ENCODE measurements at places on chromosomes 12 and 14. TPM values are rescaled to one million over a fixed set of nuclear protein-coding genes. Genes with fewer than 3 reads are reported as not detected.

DNA sequence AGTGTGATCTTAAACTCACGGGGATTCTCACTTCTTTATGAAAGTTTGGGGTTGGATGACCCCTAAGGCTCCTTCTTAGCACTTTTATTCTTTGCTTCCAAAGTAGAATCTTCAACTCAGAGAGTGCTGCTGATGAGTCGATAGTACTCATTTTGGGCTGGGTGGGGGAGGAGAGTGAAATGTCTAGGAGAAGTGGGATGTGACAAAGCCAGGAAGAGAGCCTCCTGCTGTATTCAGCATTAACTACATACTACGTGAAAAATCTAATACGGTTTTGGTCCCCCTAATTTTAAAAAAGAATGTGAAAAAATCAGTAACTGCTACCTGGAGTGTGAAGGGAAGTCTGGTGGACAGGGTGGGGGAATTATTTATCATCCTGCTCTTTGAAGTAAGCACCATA lies 148.3 kb downstream of the SAMD4A start:
- DNase-seq = peak; percentile 43

GRCh38 chr12:88529531-88530488 lies 50.5 kb downstream of the KITLG start:
- DNase-seq = no peak

- no peak for DNase-seq
Observed at GRCh38 chr14:23605931-23606585, 27.5 kb upstream of the JPH4 start.

DNA sequence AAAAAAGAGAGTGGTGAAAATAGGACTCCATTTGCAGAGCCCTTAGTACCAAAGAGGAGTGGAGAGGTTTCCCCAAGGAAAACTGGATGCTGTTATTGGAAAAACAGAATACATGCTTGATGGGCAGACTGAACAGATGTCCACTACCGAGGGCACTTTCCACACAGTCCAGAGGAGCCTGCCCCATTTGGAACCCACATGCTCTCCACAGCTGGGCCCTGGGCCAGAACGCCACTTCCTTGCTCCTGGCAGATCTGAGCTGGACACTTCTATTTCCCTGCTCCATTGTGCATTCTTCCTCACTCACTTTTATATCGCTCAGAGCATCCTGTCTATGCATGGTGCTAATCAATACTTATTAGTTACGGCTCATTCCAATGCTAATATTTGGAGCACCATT lies 249.9 kb downstream of the SLC15A4 start:
- DNase-seq = no peak

DNA sequence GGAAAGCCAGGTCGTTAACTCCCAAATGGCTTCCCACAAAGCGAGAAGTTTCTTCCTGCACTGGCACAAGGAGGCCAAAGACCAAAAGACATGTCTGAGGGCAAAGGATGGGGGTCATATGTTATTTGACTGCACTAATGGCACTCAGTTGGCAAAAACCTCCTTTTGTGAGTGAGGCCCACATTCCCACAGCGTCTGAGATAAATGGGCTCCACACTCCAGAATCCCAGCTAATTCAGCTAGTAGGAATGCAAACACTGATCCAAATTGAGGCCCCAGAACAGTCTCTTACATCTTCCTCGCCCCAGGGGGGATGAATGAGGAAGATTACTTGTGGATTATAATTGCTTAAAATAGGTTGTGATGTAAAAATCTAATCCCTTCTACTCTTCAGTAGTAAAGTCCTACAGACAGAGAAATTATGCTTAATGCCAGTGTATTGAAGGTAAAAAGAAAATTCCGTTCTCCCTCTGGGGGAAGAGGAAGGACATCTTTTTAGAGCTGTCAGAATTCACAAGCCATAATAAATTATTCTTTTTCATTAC lies 86.4 kb upstream of the PIWIL1 start:
- DNase-seq = no peak

GRCh38 chr12:40153432-40153831 lies 47.6 kb upstream of the SLC2A13 start:
- no peak for DNase-seq

- DNase-seq = no peak
Observed at GRCh38 chr12:2854669-2855453, 2.0 kb downstream of the TEX52 start.

GRCh38 chr12:991350-992333 lies 619 bp downstream of the ERC1 start:
- DNase-seq = peak; percentile 22

The FSCB gene
- not detected for total RNA-seq

The MANSC4 gene
- total RNA-seq = not detected
